Right atrium auricular region (tissue), 2 donors: ENCODE measurements at places on chromosomes 7 and 10.

GRCh38 chr10:95214793-95215192 is 20.8 kb downstream of the ACSM6 start:
- DNase-seq: no peak

DNA sequence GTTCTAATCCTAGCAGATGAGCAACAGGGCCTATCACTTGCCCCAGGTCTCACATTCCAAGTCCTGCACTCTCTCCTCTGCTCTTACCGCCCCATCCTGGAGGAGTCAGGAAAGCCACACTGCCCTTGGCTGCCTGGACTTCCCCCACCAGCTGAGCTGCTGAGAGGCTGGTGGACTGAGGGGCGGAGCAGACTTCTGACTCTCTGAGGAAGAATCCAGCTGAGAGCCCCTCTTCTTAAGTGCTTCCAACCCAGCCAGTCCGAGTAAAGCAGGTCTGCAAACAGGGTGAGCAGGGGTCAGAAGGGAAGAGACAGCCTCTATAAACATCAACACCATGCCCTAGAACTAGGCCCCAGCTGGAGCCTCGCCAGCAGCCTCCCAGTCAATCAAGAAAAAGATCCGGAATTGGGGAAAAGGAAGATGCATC is 92.4 kb upstream of the TMEM72 start:
- DNase-seq: no peak

DNA sequence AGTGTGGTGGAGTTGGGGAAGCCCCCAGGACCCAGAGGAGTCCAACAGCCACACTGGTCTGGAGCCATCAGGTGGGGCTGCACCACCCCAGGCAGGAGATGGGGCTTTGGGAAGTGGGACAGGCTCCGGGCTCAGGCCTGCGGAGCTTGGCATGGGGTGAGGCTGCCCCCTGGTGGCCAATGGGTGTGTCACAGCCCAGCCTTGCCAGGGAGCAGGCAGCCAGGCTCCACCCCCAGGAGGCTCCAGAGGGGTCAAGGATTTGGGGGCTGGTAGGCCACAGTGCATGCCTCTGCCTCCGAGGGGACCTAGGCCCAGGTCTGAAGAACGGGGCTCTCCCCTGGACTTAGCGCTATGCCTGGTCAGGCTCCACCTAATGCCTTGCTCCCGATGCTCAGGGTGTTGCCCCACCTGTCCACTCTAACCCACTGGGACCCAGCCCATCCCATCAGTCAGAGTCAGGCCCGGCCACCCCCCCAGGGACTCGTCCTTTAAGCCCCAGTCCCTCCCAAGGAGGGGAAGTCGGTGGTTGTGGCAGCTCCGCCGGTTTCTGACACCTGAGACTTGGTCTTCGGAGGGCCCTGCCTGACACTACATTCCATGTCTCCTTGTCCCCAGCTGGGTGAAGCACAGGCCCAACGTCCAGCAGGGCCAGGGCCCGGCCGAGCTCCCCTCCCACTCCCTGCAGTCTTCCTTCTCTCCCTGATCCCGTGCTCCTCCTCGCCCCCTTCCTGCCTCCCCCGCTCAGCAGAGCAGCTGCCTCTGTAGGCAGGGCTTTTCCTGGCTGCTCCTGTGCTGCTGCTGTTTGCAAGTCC is 11.3 kb upstream of the SAMD8 start:
- peak; percentile 75 for DNase-seq

DNA sequence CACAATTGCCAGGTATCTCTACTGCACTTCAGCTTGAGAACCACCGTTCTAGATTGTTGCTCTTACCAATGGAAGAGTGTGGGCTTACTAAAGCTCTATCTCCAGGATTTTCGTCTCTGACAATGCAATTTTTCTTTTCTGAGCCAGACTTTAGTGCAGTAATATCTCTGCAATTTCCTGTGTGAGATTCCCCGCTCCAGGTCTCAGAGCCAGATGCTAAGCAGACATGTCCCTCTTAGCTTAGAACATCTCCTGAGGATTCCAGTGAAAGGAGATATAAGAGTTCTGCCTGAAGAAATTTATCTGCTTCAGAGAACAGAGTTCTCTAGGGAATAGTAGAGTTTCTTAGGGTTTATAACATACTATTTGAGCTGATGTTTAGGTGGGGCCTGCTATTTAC is 82.0 kb downstream of the SND1 start:
- no peak for DNase-seq

DNA sequence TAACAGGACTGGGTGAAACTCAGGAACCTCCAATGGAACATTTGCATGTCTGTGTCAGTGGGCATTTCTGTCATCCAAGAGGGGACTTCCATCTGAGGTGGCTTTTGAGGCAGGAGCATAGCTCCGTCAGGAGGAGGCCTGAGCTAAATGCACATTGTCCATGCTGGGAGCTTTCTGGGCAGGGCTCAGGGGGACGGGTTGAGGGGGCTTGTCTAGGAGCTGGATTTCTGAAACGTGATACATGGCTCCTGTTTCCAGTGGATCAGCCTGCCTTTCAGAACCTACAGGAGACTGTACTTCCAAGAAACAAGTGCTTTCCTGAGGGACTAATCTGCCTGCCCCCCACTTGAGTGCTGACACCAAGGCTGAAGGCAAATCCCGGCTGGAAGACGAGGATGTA is 40.5 kb upstream of the GDF10 start:
- no peak for DNase-seq

DNA sequence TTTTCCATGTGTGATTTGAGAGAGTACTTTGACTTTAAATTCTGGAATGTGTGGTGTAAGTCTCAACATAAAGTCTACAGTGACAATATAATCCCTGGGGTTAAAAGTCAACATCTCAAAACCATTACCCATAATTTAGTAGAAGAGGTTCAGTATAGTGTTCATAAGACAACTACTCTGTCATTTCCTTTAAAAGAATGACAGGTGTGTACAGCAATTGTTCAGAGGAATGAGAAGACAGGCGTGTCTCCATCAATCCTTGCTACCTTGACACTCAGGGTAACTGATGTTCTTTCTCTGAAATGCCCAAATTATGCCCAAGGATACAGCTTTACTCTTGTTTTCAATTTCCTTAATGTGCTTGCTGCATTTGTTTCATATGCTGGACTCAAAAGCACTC is 256.4 kb downstream of the DYNC1I1 start:
- no peak for DNase-seq

DNA sequence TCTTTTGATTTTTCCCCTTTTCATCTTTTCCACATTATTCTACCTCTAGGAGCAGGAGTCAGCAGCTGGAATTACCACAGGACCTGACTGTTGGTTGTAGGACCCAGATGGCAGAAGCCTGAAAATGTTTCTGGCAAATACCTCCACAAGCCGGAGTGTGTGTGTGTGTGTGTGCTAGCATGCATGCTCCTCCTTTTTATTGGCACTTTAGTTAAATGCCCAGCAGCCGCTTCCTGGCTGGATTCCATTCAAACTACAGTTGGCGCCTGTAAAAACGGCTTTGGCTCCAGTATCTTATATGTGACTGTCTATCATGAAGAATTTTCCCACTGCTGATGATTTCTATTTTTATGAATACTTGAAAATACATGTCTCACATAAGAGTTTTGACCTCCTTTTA is 319.7 kb upstream of the SP4 start:
- no peak for DNase-seq

- no peak for DNase-seq
Observed at GRCh38 chr7:112874909-112875308, 84.7 kb upstream of the TMEM168 start.

DNA sequence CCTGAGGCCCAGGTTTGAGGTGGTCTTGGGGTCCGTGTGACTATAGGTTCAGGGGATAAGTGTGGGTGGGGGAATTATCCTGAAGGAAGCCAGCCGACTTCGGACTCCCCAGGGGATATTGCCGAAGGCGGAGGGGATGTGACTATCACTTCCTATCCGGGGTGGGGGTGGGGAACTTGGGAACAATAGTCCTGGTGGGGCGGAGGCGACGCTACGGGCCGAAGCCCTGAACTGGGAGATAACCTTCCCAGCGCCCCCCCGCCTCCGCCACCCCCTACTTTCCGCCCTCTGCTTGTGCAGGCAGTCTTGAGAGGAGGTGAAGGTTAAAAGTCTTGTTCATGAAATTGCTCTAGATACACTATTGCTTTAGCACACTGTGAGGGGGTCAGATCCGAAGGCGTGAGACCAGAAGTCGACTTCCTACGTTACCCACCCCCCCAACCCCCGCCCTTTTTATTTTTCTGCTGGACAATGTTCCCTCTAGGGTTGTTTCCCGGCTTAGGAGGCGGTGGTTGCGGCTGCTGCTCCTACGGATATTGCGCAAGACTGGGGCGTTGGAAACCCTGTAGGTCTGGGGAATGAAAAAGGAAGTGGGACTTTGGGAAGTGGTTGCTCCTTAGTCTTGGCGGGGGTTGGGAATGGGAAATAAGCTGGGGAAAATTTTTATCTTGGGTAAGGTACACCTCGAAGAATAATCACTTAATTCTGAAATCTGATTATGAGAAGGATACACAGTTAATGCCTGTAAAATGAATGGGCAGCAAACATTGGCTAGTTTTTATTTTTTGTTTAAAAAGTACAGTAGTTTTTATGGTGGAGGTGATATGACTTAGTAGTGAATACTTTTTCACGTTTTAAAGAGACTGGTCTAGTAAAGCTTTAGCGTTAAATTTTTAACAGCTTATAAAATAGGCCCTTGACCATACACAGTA is 1.5 kb downstream of the PTPN12 start:
- DNase-seq: peak; percentile 95

GRCh38 chr10:130745821-130746220 is 565.7 kb downstream of the TCERG1L start:
- no peak for DNase-seq

DNA sequence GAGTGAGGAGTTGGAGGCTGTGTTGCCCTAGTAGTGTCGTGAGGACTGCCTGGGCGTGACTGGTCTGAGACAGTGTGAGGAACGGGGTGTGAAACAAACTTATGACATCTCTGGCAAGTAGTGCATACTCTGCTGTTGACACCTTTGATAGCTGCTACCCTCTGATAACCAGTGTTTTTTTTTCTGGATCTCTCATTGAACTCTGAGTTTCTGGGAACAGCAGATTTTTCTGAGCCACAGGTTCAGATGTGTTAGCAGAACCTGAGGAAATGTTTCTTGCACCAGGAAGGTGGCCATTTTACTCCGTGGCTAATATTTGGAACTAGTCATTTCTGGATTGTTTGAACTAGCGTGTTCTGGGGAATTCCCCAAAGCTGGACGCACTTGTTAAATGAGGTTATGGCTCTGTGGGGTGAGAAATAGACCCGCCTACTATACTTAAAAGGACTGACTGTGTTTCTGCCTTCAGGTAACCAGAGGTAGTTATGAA is 52.9 kb downstream of the AUTS2 start:
- DNase-seq: no peak

DNA sequence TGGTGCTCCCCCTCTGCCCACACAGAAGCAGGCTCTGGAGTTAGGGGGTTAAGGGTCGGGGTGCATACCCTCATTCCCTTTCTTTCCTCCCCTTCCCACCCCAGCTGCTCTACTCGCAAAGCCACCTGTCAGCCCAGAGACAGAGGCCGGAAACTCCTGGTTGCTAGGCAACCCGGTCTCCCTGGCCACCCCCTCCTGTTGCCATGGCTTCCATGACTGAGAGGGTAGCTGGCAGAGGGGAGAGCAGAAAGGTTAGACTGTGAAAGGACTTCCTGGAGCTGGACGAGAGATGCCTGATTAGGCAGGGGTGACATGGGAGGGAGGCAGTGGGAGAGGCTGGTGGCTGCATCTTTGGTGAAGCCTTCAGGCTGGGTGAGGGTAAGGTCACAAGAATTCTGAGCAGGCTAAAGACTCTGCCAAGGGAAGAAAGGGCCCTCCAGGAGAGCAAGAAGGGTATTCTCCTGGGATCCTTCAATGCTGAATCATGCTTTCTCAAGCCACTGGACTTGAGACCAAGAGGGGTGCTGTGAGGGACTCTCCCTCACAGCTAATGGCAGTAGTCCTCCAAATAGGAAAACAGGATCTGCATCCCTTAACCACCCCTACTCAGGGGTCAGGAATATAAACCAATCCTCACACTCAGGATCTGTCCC is 5.4 kb downstream of the PSD start:
- no peak for DNase-seq

DNA sequence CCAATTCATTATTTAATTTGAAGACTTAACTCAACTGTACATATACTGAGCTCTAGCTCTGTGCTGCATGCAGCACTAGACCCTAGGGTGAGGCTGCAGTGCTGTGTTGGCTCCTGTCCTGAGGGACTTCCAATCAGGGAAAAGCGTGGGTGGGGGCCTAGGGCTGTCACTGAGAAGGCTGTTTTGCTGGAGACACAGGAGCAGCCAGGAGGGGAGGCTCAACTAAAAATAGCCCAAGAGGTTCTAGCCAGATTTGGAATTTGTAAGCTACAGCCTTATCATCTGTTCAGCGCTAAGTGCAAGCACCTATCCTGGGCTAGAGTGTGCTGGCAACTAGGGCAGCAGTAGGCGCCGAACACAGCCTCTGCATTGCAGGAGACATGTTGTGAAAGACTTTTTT is 121.1 kb downstream of the VWC2 start:
- DNase-seq: no peak

- DNase-seq: no peak
Observed at GRCh38 chr10:127293640-127294039, 97.2 kb upstream of the INSYN2A start.

GRCh38 chr10:98340261-98340939 is 72.4 kb upstream of the LOXL4 start:
- DNase-seq: no peak

DNA sequence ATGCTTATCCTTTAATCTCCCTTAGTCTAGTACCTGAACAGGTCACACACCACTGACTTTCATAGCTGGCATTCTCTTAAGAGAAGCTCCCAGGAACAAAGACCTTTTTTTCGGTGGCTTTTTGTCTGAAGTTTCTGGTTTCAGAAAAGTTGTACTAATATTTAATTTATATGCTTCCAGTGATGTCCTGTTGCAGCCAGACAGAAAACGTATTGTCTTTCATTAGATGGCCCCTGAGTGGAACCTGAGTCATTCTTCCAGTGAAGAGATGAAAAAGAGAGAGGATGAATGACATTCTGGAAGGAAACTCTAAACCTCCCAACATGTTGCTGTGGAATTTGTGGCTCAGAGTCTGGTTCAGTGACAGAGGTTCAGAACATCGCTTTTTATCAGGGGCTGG is 274.8 kb upstream of the TAC1 start:
- DNase-seq: no peak

- no peak for DNase-seq
Observed at GRCh38 chr10:102744374-102745051, 765 bp downstream of the WBP1L start.

- DNase-seq: no peak
Observed at GRCh38 chr7:138929969-138930368, 51.2 kb downstream of the KIAA1549 start.

GRCh38 chr10:17058093-17058492 is 71.5 kb downstream of the CUBN start:
- DNase-seq: no peak

GRCh38 chr10:103192089-103192450 is 1.0 kb downstream of the NT5C2 start:
- DNase-seq: no peak

DNA sequence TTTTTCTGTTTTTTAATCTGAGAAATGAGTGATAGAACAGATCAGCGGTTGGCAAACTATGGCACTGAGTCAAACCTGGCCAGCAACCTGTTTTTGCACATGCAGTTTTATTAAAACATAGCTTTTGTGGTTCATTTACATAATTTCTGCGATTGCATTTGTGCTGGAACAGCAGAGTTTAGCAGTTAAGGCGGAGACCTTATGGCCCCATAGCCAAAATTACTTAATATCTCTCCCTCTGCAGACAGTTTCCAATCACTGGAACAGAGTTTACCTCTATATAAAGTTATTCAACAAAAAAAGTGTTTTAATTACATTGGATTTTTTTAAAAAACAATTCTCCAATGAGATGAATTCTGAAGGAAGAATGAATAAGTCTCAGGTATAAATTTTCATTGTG is 212.1 kb downstream of the DGKB start:
- DNase-seq: no peak

- no peak for DNase-seq
Observed at GRCh38 chr7:120738816-120739215, 119.1 kb downstream of the TSPAN12 start.

- DNase-seq: no peak
Observed at GRCh38 chr7:22435720-22436119, 64.3 kb downstream of the STEAP1B start.
